ENCODE measurements at places on chromosomes 12 and 14.
A peak's percentile ranks its signal among the peaks of the same experiment; 100 is the strongest.

GRCh38 chr12:80314741-80315140, 129.3 kb upstream of the PTPRQ start:
- DNase-seq: no peak

DNA sequence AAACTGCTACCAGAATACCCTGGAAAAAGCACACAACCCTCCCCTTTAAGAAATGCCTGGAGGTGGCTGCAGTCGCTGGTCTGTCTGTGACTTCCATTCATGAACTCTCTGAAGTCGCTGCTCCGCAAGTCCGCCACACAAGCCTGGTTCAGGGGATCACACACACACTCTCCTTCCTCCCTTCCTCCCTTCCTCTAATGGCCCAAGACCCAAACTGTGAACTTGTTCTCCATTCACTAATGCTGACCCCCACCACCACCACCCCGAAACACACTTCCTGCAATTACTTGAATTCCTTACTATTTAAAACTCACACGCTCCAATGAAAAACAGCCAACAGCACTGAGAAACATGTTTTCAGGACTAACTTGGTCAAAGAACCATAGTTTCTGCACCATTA, 1.0 kb upstream of the LMO3 start:
- DNase-seq: no peak

- DNase-seq: no peak
Measured at GRCh38 chr14:61530896-61531295, 164.4 kb upstream of the HIF1A start.

DNA sequence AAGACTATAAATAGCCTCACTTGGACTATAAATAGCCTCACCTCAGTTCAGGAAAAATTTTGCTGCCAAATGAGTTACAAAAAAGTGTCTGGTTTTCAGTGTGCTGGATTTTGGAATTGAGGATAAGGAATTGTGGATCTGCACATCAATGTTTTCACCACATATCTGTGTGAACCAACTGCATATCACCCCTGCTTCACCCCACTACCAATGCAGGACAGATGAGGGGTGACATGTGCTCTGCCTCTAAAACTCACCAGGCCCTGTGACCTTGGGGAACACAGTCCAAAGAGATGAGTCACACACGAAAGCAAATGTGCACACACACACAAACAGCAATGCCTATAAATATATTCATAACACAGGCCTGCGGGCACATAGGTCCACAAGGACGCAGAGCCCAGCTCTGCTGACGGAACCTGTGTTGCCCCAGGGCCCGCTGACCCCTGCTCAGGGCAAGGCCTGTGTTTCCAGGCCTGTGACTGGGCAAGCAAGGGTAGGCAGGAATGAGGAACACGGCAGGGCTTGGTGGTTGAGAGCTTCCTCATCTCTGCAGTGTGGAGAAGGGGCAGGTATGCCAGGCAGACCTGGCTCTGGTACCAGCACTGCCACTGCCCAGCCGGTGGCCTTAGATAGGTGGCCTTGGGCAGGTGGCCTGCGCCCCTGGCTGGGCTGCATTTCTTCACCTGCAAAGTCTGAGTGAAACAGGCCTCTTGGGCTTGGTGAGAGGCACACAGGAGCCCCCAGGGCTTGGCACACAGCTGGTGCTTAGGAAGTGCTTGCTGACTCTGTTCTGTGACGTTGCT, 82.4 kb downstream of the ARL6IP4 start:
- DNase-seq: no peak

DNA sequence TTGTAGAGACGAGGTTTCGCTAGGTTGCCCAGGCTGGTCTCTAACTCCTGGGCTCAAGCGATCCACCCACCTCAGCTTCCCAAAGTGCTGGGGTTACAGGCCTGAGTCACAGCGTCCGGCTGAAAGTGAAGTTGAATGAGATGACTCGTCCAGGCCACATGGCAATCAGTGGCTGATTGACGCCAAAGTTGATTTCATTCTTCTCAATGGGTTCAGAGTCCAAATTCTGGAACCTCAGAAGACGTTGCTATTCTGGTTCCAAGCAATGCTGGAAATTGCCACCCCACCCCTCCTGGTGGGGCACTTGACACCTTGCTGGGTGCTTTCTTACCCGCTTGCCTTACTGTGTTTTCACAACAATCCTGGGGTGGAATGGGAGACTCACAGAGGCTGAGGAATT, 14.9 kb downstream of the ABCB9 start:
- no peak for DNase-seq

GRCh38 chr12:118424884-118425283, 48.5 kb downstream of the SUDS3 start:
- DNase-seq: no peak

DNA sequence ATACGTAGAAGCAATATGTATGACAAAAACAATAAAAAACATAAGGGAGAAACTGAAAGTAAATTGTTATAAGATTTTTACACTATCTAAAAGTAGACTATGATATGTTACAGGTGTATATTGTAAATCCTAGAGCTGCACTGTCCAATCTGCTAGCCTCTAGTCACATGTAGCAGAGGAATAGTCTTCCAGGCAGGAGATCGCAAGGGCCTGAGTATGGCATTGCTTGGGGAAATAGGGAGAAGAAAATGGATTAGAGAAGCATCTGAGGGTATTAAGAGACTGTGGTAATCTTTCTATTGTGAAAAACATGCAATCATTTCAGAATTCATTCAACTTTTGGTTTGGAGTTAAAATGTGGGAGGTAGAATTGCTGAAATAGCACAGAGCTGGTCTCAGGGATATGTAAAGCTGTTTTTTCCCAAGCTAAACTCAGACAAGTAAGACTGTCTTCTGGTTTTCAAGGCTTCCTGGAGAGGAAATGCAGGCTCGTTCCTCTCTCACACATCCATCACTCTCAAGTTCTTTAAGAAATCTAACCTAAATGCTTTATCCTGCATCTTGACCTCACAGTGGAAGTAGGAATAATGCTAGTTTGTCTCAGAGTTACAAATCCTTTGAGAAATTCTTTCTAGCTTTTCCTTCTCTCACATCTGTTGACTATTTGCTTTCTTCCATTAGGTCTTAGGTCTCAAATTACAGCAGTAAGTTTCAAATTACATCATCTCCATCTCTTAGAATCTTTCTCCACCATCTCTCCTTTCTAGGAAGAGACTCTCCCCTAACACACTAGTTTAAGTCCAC, 7.6 kb upstream of the CCDC184 start:
- peak; percentile 27 for DNase-seq

DNA sequence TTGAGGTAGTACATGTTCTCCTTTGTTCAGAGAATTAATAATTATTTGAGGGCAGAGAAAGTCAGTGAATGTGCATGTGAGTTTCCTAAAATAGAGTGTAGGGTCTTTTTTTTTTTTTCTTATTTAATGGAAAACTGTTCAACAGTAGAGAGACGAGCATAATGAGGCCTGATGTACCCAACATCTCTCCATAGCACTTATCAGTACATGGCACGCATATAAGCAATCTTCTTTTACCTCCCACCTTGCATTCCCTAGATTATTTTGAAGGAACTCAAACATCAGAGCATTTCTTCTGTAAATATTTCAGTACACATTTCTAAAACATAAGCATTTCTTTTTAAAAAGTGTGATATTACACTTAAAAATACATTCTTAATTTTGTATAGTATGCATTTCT, 87.8 kb downstream of the KTN1 start:
- no peak for DNase-seq

GRCh38 chr12:107526555-107527180, 158.9 kb upstream of the PWP1 start:
- DNase-seq: no peak

DNA sequence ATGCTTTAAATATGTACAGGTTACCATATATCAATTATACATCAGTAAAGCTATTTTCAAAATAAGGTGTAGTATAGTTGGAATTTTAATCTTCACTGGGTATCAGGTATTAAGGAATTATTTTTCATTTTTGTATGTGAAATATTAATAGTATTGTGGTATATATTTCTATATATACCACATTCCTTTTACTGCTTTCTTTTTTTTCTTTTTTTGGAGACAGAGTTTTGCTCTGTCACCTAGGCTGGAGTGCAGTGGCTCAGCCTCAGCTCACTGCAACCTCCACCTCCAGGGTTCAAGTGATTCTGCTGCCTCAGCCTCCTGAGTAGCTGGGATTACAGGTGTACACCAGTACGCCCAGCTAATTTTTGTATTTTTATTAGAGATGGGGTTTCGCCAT, 36.6 kb downstream of the BICDL1 start:
- DNase-seq: no peak

DNA sequence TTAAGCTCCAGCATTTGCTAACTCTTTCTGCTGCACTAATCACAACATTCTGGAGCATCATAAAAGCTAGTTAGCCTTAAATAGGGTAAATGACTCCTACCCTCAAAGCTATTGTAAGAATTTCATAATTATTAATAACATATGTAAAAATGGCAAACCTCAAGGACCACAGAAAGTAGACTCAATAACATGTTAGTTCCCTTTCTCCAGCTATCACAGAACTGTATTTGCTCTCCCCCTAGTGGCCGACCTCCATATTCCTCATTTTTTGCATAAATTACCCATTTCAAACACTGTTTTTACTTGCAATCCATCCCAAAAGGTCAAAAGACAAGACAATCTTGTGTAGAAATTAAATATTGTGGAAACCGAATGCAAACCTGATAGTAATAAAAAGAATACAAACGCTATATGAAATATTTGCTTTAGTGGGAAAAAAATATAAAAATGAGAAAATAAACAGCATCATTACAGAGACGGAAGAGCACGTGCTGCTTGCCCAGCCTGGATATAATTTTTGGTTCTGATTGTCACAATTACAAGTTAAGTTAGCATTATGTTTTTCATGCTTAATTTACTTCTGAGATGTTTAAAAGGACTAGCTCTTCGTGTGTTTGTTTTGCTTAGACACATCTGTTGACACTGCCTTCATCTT, 97.9 kb downstream of the RERGL start:
- no peak for DNase-seq

- DNase-seq: no peak
Measured at GRCh38 chr12:86456776-86457175, 200.6 kb upstream of the MGAT4C start.
